AML-193 (cell line): ENCODE measurements at places on chromosomes 6 and 20.
A peak's percentile ranks its signal among the peaks of the same experiment; 100 is the strongest.

- no peak for DNase-seq
Observed at GRCh38 chr6:170345662-170346061, 39.1 kb downstream of the FAM120B start.

GRCh38 chr6:142414462-142415250 lies 112.8 kb downstream of the ADGRG6 start:
- no peak for DNase-seq

GRCh38 chr6:41548098-41548840 lies 2.1 kb downstream of the FOXP4 start:
- DNase-seq: peak; percentile 40

GRCh38 chr6:7784706-7785105 lies 58.8 kb downstream of the BMP6 start:
- no peak for DNase-seq

DNA sequence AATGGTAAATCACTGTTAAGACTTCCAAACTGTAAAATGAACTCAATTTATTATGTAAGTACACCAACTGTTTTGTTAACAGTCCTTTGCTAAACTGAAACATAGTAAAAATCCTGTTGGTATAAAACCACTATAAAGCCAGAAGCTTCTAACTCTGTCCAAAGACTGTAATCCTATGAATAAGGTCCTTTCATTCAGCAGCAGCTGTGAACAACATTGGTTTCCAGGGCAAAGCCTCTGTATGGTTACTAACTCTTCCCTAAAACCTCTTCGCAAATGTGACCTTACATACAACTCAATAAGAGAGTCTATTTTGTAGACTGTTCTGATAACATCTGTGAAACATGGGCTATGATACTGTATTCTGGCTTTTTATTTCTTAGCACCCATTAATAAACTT lies 40.1 kb downstream of the NUP153 start:
- no peak for DNase-seq

GRCh38 chr6:816510-817084 lies 123.7 kb upstream of the EXOC2 start:
- DNase-seq: peak; percentile 99

DNA sequence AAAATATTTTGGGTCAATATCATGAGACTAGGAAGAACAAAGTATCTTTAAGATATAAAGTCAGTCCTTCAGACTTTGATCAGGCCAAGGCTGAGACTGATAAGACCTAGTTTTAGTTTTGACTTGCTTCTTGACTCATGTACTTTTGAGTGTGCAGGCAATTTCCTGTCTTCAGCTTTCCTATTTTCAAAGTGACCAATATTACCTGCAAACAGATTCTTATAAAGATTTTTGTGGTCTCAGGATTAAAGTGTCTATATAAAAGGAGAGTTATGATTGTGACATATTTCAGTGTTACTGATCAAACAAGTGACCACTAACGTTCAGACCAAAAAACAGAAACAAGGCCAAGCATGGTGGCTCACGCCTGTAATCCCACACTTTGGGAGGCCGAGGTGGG lies 36.0 kb upstream of the AKIRIN2 start:
- DNase-seq: no peak

DNA sequence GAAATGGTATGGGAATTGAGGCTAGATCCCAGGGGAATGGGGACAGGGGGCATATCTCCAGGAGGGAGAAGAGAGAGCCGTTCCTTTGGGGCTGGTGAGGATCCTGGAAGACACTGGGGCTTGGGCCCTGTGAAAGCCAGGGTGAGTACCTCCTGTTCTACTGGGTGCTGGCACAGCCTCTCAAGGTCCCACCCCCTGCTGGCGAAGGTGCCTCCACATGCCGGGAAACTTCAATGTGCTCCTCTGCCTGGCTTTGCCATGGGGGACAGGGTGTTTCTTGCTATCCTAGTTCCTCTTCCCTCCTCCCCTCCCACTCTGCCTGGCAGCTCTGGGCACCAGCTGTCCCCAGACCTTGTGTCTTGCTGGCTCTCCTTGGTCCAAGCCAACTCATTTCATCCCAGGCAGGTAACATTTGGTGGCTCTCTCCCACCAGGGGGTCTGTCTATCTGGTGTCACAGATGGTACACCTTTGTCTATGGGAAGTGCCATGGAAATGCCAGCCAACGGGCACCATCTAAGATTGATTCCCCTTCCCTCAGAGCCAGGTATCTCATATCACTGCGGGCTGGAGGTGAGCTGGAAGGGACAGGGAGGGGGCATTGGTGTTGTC lies 56.8 kb downstream of the MDGA1 start:
- DNase-seq: no peak

- no peak for DNase-seq
Observed at GRCh38 chr20:41167481-41168253, 30.3 kb downstream of the PLCG1 start.

- DNase-seq: no peak
Observed at GRCh38 chr20:10793766-10794165, 120.0 kb upstream of the JAG1 start.

- no peak for DNase-seq
Observed at GRCh38 chr6:25973923-25974555, 11.4 kb downstream of the TRIM38 start.

GRCh38 chr6:62775427-62776022 lies 435.7 kb upstream of the FKBP1C start:
- DNase-seq: peak; percentile 61

GRCh38 chr6:151387175-151387970 lies 4.0 kb downstream of the ZBTB2 start:
- no peak for DNase-seq

GRCh38 chr20:57174737-57175136 lies 91.7 kb downstream of the BMP7 start:
- no peak for DNase-seq

DNA sequence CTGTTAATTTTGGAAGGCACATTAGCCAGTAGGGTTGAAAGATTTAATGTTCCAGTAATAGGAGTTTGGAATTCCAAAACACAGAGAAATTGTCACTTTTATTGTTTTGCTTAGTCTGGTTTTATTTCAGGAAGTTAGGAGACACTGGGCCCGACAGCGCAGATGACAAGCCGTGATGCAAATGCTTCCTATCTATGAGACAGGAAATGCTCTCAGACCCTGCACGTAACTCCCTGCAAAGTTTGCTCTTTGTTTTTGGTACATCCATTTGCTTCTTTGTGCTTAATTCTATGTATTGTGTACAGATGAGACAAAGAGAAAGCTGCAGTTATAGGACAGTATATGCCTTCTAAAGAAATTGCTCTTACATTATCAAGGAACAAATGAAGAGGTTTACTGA lies 201.6 kb upstream of the SGK1 start:
- DNase-seq: peak; percentile 76

DNA sequence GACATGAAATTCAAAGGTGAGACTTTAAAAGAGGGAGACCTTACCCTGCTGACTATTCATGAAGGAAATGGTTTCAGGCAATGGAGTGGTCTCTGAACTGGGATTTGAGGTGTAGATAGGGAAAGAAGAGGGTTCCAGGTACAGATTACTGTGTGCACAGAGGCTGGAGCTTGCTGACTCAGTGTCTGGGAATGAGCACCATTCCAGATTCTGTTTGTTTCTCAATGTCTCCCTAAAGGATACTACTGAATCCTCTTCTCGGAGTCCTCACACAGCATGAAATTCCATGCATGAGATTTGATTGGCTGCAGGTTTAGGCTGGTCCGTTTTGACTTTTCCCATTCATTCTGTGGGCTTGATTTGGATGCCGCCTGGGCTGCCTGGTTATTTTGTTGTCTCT lies 49.0 kb downstream of the PPP1R14C start:
- no peak for DNase-seq

DNA sequence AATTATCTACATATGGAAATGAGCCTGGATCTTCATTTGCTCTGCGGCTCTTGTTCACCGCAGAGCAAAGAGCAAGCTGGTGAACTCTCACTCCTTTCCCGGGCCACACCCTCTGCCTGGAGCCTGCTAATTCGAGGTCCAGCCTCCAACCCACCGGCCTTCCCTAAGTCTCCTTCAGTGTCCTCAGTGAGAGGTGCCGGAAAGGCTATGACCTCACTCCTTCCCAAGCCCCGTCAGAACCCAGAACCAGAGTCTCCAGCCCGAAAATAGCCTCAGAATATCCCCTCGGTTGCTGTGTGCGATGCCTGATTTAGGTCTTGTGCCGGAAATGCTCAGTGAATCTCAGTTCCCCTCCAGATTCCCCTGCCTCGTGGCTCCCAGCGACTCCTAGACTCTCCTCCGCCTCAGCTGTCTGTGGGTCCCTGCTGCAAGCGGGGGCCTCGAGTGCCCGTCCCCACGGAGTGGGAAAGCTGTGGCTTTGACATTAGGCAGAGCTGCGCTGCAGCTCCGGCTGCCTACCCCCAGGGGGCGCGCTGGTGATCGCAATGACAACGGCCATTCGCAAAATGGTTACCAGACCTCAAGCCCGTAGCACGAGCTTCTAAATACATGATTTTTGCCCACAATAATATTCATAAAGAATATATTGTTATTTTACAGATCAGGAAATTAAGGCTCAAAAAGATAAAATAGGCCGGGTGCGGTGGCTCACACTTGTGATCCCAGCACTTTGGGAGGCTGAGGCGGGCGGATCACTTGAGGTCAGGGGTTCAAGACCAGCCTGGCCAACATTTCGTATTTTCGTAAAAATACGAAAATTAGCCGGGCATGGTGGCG lies 4.1 kb upstream of the BNIP5 start:
- DNase-seq: peak; percentile 53

- no peak for DNase-seq
Observed at GRCh38 chr6:45148278-45148677, 179.9 kb upstream of the RUNX2 start.

GRCh38 chr6:95240514-95240913 lies 336.8 kb upstream of the MANEA start:
- DNase-seq: no peak

DNA sequence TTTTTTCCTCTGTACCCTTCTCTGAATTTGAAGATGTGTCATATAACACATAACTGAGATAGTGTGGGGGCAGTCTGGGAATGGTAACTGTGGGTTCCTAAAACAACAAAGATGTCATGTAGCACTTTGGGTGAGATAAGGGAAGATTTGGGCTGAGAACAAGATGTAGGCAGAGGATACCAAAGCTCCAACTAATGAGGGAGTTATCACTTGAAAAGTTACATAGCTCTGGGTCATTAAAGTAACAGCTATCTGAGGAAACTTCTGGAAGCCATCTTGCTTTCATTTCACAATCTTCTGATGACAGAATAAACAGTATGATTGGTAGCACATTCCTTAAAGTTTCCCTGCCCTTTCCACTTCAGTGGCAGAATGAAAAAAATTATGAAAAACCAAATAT lies 255.4 kb downstream of the TBX18 start:
- no peak for DNase-seq

DNA sequence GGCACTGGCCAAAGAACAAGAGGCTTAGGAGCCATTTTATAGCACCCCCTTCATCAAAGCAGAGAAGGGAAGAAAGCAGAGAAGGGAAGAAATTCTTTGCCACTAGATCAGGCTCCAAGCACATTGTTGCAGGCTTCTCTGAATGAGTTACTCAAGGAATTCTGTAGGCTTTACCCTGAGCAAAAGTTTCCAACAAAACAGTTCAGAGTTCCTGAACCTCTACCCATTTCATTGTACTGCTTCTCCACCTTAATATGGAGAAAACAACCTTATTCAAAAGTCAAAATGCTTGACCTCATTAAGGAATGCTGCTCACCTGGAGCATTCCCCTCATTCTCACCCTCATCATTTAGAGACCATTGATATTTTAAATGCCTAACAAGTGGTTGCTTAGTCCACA lies 115.5 kb upstream of the LOC128125822 start:
- DNase-seq: no peak

- no peak for DNase-seq
Observed at GRCh38 chr6:110795271-110795670, 20.0 kb downstream of the CDK19 start.

DNA sequence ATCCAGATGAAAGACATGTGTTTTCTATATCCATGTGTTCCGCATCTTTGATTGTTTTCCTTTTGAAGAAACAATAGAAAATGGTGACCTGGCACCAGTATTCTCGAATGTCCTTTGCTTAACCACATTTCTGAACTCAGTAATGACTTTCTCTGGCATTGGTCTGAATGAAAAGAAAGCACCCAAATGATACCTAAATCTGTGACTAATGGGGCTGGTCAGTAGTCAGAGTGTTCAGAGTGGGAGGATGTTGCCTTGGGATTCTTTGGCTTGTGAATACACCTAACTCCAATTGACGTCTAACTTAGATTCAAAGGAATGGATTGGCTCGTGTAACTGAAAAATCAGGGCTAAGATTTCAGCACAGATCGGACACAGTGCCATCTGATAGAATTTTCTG lies 27.1 kb downstream of the PARD6B start:
- no peak for DNase-seq

DNA sequence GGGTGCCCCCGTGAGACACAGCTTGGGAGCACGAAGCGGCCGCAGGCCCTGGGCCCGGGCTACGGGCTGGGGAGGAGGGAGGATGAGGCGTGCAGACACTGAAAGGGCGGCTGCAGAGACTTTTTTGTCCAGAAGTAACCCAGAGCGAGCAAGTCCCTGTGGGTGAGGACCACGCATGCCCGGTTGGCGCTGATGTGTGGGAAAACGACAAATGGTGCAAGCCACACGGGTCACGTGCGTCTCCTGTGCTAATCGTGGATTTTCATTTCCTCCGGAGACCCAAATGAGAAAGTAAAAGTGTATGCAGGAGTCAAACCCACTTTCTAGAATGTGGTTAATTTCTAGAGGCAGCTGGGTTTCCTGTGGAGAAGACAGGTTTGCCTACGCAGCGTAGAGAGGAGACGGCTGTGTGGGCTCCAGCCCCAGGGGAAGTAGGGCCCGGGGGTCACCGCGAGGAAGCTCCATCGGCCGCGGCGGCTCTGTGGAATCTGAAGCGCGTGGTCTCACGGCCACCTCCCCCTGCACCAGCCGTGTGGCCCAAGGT lies 19.0 kb downstream of the DLL1 start:
- peak; percentile 18 for DNase-seq

GRCh38 chr6:50543666-50544065 lies 169.7 kb upstream of the TFAP2D start:
- DNase-seq: no peak

GRCh38 chr6:4672772-4673171 lies 103.4 kb upstream of the CDYL start:
- DNase-seq: no peak

GRCh38 chr6:112760831-112761230 lies 413.7 kb downstream of the RFPL4B start:
- no peak for DNase-seq

- peak; percentile 30 for DNase-seq
Observed at GRCh38 chr6:130306377-130306776, 59.4 kb upstream of the TMEM200A start.
